ENCODE measurements at places on chromosomes 6 and 20. TPM values are rescaled to one million over a fixed set of nuclear protein-coding genes. Genes with fewer than 3 reads are reported as not detected.

GRCh38 chr6:7414811-7415210, 25.2 kb downstream of the RIOK1 start:
- no peak for DNase-seq

GRCh38 chr6:88263591-88263990, 97.4 kb upstream of the CNR1 start:
- DNase-seq, result no peak

DNA sequence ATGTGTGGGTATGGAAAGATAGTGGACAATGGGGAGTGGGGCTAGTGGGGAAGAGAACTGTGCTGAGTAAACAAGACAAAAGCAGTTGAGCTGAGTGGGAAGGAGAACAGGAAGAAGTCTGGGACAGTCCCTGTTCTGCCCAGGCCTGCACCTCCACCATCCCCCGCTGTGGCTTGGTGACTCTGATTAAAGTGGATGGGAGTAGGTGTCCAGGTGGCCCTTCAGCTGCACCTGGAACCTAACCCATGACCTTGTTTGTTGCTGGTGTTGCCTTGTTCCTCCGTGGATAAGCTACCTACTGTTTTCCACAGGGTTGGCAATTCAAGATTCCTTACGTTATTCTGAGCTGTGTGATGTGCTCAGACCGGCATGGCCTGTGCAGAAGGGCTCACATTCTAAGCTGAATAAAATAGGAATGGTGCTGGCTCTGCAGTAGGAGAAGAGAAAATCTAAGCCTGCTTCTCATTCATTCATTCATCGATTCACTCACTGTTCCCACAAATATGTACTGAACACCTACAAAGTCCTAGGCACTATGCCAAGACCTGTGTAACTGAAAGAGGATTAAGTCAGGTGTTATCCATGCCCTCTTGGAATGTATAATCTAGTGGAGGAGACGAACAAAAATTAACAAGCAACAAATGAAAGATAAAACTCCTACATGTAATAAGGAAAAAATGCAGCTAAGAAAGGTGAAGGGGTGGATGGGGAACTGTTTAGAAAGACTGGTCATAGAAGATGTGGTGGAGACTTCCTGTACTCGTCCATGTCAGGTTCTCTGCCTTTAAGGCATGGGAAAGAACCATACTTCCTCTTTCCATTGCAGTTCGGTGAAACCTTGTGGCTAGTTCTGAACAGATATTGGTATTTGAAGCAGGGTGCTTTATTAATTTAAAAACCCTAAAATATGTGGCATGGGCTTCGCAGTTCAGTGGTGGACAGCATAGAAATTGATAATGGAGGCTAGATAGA, 10.1 kb upstream of the CALHM6 start:
- DNase-seq, result no peak

- no peak for DNase-seq
Measured at GRCh38 chr6:6357032-6357431, 36.6 kb upstream of the F13A1 start.

- no peak for DNase-seq
Measured at GRCh38 chr20:41669708-41670263, 51.6 kb upstream of the CHD6 start.

- no peak for DNase-seq
Measured at GRCh38 chr20:31578448-31579138, 26.5 kb upstream of the ID1 start.

GRCh38 chr20:19074828-19075516, 137.5 kb upstream of the SLC24A3 start:
- no peak for DNase-seq

DNA sequence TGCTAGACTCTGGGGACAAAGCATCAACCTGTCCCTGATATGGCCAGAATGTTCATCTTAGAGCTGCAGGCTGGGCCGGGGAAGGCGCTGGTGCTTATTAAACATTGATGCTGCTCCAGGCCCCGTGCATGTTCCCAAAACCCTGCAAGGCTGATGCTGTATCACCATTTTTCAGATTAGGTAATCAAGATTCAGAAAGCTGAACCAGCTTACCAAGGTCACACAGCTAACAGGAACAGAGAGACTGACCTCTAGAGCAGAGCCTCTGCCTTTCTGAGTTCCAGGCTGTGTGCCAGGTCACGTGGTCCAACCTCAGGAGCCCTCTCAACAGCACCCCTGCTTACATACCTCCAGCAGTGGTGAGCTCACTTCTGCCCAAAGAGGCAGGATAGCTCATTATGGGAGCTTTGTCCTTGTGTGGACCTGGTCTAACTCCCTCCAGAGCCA, 16.1 kb upstream of the VSTM2L start:
- DNase-seq, result no peak

GRCh38 chr6:154624038-154624599, 109.1 kb upstream of the SCAF8 start:
- DNase-seq, result no peak

- DNase-seq, result no peak
Measured at GRCh38 chr6:139990856-139991465, 616.5 kb upstream of the CITED2 start.

DNA sequence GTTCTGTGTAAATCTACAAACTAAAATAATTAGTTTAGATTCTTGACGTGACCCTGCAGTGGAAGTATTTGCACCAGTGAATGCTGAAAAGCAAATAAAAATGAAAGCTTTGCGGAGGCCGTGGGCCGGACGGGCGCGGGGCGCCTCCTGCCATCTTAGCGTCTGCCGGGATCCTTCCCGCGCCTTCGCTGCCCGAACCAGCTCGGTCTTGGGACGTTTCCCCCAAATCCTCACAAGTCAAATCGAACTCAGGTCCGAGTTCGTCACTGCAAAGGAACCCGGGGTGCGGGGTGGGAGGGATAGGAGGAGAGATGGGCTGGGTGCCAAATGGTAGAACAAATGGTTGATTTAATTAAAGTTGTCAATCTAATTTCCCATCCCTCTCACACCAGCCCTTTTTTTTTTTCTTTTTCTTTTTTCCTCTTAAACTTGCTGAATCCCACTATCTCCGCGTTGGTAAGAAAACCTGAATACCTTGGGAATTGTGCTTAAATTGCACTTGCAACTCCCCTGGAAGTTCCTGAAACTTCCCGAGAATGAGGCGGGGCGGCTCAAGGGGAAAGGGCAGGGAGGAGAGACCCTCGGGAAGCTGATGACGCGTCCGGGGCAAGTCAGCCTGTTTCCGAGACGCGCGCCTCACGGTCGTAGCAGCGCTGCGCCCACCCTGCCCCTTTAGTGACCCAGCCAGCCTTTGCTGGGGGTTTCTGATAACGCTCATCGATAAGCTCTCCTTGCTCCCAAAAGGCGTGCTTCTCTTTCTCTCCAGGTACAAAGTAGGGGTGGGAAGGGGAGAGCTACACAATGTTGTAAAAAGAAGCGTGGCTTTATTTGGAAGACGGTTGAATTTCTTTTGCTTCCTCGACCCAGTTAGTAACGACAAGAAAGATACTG, 1.8 kb downstream of the GJA1 start:
- DNase-seq, result peak; percentile 82

DNA sequence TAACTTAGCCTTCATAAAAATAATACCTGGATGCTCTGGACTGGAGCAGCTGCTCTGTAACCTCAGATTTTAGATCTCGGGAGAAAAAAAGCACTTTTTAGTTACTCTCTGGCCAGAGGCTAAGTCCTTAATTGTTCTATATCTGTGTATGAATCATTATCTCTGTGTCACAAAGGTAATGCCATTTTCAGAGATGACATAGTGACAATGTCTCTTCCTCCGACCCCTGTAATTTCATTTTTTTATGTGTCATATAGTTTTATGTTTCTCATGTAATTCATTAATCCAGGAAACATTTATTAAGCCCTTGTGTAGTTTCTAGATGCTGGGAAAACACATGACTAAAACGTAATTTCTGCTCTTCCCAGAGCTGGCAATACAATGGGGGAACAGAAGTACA, 55.6 kb downstream of the SENP6 start:
- DNase-seq, result no peak

DNA sequence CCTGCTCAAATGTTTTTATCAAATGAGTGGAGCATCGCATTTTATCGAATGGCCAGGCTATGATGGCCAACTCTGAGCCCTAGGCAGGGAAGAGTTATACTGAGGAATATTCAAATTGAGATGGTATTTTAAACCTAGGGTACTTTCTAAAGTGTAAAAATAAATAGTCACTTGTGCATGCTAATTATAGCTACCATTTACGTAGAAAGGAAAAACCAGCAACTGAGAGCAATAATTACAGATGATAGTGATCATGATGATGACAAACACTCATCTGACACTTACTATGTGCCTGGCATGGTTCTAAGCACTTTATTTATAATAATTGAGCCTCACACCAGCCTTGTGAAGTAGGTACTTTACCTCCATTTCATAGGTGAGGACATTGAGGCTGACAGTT, 455.7 kb downstream of the CD83 start:
- DNase-seq, result no peak

DNA sequence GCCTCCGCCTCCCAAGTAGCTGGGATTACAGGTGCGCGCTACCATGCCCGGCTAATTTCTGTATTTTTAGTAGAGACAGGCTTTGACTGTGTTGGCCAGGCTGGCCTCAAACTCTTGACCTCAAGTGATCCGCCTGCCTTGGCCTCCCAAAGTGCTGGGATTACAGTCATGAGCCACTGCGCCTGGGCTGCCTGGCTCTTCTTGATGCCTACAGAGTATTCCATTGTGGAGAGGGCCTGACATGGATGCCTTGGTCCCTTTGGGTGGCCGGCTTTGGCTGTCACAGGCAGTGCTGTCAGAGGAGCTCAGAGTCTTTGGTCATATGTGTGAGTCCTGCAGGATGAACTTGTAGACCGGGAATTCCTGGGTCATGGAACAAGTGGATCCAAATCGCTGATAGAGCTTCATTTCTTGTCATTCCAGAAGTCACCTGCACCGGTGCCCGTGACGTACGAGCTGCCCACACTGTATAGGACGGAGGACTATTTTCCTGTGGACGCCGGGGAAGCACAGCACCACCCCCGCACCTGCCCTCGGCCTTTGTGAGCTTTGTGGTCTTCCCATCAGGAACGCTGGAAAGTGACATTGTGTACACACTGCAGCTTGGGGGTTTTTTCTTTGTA, 55.1 kb downstream of the ADNP start:
- DNase-seq, result no peak

- DNase-seq, result no peak
Measured at GRCh38 chr20:40956542-40957264, 71.9 kb upstream of the TOP1 start.

DNA sequence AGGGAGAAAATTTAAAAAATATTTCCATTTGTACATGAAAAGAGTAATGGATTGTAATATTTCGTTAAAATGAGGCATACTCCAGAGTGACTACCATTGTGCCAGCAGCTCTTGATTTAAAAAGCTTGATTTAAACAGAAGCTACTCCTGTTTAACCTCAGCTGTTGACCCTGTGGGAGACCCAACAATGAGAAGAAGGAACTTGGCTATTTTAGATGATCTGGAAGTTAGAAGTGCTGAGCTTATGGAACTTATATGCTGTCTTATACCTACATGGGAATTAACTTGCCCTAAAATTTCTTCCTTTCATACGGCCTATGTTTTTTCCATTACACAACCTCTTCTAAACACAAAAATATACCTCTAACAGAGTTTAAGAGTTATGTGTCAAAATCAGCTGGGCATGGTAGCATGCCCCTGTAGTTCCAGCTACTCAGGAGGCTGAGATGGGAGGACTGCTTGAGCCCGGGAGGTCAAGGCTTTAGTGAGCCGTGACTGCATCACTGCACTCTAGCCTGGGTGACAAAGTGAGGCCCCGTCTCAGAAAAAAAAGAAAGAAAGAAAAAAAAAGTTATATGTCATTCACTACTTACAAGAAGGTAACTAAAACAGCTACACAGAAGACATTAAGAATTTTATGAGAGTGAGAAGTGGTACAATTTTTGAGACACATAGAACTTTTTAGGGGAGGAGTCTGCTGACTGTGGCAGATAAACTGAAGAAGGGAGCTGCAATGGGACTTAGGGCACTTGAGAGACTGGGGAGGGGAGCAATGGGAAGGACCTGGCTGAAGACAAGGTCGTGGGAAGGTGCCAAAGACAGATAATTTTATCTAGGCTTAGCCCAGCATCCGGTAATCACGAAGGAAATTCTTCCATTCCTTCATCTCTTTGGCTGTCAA, 139.9 kb downstream of the MYB start:
- no peak for DNase-seq

DNA sequence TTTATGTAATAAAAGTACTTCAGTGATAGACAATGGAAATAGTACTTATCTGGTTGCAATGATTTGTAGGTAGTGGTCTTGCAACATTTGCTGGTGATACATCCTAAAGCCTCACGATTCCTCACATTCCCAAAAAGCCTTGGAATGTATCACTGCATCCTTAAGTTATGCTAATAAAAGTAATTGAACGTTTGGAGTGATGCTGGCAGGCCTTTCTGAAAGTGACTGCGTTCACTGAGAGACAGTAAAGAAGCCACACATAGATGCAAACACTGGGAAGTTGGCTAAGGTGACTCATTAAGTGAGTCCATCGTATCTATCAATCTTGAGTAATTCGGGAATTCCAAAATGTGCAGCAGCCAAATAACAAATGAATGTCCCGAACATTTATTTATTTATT, 444.1 kb upstream of the SOX4 start:
- no peak for DNase-seq

- no peak for DNase-seq
Measured at GRCh38 chr20:52269321-52269720, 77.7 kb upstream of the ZFP64 start.

DNA sequence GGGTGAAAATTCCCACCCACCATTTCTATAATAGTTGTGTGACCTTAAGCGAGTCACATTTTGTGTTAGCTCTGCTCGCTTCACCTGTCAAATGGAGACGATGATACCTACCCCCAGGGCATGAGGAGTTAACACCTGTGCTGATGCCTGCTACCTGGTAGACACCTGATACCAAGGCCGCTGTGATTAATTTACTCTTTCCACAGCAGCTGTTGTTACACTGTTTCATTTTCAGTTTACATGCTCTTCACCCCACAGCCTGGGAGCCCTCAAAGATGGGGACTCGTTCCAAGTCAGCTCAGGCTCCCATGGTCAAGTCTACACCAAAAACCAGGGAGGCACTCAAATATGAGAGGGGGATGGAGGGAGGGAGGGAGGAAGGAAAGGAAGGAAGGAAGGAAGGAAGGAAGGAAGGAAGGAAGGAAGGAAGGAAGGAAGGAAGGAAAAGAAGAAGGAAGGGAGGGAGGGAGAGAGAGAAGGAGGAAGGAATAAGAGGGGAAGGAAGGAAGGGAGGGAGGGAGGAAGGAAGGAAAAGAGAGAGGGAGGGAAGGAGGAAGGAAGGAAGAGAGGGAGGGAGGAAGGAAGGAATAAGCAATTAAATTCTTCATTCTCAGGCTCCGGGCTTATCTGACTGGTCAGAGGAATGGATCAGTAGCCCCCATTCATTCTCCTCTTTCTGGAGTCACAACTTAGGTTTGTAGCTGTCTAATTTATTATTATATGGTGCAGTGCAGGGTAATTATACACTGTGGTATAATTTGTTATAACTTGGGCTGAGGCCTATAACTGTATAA, 40.9 kb downstream of the PDYN start:
- no peak for DNase-seq

SIRPG gene
- not detected for total RNA-seq

DNAH8 gene
- total RNA-seq, result under 0.01 TPM

ULBP3 gene
- total RNA-seq, result 14.9 TPM

TNFRSF6B gene
- 16.8 TPM for total RNA-seq

GTSF1L gene
- not detected for total RNA-seq

DEF6 gene
- 0.88 TPM for total RNA-seq

FNDC11 gene
- 2.4 TPM for total RNA-seq

CFAP206 gene
- 0.19 TPM for total RNA-seq

ESR1 gene
- not detected for total RNA-seq

PCIF1 gene
- total RNA-seq, result 13.3 TPM

HLA-DQB2 gene
- not detected for total RNA-seq
